ENCODE measurements at places on chromosomes 11 and 22.
A peak's percentile ranks its signal among the peaks of the same experiment; 100 is the strongest.

GRCh38 chr11:110565357-110566336 lies 135.9 kb downstream of the FDX1 start:
- DNase-seq, result no peak

DNA sequence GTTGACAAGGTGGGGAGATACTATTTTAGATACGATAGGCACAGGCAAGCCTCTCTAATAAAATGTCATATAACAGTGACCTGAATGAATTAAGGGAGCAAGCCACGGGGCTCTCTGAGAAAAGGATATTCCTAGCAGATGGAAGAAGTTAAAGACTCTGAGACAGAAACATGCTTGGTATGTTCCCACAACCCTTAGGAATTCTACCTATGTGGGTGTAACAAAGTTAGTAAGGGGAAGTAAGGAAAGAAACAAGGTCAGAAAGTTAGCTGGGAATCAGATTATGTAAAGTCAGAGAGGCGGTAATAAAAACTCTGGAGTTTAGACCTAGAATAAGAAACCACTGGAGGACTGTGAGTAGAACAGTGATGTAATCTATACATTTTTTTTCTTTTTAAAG lies 59.7 kb upstream of the GDPD4 start:
- DNase-seq, result no peak

- DNase-seq, result no peak
These were observed 141.3 kb upstream of the TTC12 start for GRCh38 chr11:113173126-113173525.

DNA sequence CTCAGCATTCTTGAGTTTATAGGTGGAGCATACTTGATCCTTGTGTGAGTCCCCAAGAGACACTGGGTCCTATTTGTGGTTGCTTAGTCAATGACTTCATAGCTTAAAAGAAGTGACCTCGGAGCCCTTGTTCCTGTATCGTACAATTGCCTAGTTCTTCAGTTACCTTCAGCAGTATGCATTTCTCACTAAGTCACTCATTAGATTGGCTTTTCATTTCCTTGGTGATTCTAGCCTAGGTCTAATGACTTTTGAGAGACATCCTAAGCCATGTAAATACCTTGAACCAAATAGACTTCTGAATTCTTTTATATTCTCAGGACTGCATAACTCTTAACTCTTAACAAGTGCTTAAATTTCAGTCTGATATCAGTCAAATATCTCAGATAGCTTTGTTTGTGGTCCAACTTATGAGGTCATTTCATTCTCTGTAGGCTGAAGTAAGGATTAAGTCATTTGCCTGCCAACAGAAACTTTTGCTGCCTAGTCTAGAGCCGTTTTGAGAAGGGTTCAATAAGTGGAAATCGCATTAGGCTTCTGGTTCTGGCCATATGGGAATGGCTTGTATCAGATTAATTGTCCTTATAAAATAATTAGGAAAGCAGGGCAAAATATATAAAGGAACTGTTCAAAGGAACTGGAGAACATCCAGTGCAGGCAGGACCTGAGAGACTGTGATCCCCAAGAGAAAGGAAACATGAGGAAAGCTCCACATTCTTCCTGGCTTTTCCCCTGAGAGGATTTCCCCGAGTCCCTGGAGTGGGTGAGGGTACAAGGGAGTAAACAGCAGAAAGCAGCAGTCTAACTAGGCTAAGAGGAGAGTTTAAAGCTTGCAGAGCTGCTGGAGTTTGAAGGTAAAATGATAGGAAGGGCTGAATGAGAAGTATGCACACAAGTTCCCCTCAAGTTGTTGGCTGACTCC lies 39.9 kb downstream of the TRAF6 start:
- DNase-seq, result no peak

- DNase-seq, result no peak
These were observed 2.7 kb downstream of the APOL2 start for GRCh38 chr22:36236388-36237319.

GRCh38 chr22:32603651-32604540 lies 129.3 kb downstream of the FBXO7 start:
- DNase-seq, result no peak

DNA sequence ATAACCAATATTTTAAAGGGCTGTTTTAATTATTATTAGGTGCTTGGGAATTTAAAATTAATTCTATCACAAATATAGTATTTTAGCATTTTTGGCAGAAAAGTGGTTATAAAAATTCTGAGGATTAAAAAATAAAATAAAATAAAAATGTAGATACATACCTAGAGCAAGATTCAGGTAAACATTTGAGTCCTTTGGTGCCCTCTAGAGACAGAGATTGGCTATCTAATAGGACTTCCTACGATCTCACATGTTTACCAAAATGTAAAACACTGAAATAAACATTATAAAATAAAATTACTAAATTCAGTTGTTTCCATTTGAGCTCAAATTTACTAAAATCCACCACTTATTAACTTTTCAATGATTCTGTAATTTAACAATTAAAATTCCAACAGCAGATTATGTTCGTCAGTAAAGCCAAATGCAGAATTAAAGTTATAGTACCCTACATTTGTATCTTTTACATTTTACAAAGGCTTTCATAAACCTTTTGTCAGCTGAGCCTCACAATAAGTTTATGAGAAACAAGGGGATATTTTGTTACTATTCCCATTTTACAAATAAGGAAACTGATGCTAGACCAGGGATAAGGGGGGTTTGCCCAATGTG lies 27.7 kb downstream of the SLC36A4 start:
- peak; percentile 33 for DNase-seq

- no peak for DNase-seq
These were observed 4.8 kb upstream of the NLRP10 start for GRCh38 chr11:7969756-7970646.

GRCh38 chr11:73406131-73406530 lies 29.9 kb downstream of the RELT start:
- DNase-seq, result no peak

- DNase-seq, result no peak
These were observed 4.7 kb downstream of the TCIRG1 start for GRCh38 chr11:68043349-68044144.

- DNase-seq, result no peak
These were observed 949 bp downstream of the MMP11 start for GRCh38 chr22:23773483-23774113.

DNA sequence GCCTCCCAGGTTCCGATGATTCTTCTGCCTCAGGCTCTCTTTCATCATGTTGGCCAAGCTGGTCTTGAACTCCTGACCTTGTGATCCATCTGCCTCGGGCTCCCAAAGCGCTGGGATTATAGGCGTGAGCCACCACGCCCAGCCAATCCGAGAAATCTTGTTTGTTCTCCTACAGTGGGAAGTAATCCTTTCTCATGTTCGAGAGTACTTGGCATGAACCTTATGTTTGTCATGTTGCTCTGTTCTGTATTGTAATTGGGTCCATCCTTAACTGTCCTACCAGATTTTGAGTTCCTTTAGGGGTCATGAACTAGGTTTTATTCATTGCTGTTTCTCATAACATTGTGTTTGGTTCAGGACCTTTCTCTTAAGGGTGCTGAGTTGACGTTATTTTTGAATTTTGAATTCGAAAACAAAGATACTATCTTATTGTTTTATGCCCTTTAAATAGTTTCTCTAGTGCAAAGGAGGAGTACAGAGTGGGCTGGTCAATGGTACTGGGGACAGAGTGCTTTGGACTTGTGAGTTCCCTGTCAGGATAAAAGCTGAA lies 113.4 kb upstream of the RRM1 start:
- DNase-seq, result no peak

DNA sequence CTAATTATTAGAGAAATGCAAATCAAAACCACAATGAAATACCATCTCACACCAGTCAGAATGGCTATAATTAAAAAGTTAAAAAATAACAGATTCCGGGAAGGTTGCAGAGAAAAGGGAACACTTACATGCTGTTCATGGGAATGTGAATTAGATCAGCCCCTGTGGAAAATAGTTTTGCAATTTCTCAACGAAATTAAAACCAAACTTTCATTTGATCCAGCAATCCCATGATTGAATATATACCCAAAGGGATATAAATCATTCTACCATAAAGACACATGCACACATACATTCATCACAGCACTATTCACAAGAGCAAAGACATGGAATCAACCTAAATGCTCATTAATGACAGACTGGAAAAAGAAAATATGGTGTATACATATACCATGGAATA lies 32.5 kb downstream of the NOX4 start:
- DNase-seq, result no peak

DNA sequence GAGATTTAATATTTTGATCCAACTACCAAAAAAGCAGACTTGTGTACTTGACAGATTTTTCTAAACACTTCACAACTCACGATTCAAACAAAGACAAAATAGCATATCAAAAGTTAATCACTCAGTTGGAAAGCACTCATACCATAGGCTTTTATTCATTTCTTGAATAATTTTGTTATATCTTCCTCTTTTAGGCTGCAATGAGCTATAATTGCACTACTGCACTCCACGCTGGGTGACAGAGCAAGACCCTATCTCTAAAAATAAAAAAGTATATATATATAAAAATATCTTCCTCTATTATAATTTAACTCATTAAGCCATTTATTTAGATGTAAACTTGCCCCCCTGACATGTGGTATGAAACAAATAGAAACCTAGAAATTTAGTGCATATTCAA lies 19.9 kb downstream of the SC5D start:
- no peak for DNase-seq

GRCh38 chr11:35005141-35005780 lies 88.8 kb downstream of the PDHX start:
- DNase-seq, result no peak

- DNase-seq, result no peak
These were observed 89.4 kb downstream of the FAM168A start for GRCh38 chr11:73508243-73509176.

DNA sequence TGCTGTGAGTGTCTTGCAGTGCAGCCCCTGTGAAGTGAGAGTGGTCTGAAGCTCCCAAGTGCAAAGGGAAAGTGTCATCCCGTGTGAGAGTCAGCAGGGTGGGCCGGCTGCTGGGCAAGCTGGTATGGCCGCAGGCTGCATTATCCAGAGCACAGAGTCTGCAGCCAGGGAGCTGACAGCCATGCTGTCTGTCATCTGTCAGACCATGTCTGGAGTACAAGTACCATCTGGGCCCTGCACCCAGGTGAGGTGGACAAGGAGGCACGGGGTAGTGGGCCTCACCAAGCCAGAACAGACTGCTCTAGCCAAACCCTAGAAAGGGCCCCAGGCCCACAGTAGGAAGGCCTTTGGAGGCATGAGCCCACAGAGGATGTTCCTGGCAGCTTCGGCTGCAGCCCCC lies 20.2 kb downstream of the LMO1 start:
- no peak for DNase-seq

DNA sequence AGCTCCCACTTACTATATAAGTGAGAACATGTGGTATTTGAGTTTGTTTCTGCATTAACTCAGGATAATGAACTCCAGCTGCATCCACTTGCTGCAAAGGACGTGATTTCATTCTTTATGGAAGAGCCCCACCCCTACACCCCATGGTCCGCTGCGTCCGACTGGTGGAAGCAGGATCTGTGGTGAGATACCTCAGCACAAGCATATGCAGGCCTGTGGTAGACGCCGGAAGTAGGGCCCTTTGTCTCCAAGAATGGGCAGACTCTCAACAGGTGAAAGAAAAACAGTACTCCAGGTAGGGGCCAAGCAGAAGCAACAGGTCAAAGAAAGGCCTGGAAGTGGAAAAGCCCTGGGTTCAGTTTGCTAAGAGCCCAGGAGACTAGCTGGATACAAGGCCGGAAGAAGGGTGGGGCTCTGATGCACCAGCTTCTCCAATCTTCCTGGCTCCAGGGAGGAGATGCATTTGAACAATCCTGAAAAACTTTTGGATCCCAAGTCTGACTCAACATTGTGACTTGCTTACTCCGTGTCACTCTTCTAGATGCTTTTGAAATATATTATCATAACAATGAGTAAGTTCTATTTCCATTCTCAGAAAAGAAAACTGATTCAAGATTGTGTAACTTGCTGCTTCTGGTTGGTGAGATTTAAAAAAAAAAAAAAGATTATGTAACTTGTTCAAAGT lies 30.4 kb downstream of the NEAT1 start:
- DNase-seq, result peak; percentile 92

- no peak for DNase-seq
These were observed 7.4 kb downstream of the PKNOX2 start for GRCh38 chr11:125171974-125172373.

DNA sequence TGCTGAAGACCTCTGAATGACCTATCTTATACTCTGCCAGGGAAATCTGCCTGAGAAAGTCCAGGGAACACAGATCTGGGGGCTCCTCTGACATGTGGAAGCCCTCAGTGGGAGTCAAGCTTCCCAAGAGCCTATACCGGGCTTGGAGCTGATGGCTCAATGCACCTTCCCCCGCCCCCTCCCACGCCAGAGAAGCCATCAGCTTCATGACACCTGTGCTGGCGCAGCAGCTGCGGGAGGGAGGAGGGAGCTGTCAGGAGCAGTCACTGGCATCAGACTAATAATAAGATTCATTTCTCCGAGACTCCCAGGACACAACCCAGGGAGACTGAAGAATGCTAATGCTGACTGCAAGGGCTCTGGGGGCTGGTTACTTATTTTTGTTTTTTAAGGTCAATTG lies 47.8 kb downstream of the SPATA19 start:
- no peak for DNase-seq

- DNase-seq, result no peak
These were observed 4.4 kb downstream of the FREY1 start for GRCh38 chr11:45902452-45903380.

GRCh38 chr11:29300420-29300819 lies 716.4 kb downstream of the KCNA4 start:
- no peak for DNase-seq

DNA sequence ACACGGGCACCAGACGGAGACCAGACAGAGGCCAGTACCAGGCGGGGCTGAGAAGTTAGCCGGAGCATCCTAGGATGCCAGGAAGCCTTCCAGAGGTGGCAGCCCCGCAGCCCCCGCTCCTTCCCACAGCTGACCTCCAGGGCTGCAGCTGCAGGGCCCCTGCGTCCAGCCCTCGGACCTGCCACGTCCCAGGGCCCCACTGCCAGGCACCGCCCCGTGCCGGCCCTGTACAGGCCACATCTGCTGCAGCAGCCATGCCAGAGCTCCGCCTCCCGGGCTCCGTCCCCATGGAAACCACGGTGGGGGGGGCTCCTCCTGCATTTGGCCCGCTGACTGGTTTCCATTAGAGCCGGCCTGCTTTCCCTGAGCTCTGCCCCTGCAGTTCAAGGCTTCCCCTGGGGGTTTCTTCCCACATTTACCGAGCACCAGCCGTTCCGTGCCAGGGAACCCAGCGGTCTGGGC lies 62.5 kb upstream of the PPARA start:
- DNase-seq, result no peak

GRCh38 chr11:68798221-68798813 lies 43.4 kb downstream of the CPT1A start:
- DNase-seq, result no peak
